GM12892 (cell line): ENCODE measurements at places on chromosomes 1 and 21.
A peak's percentile ranks its signal among the peaks of the same experiment; 100 is the strongest.

GRCh38 chr1:12189328-12189682 is 22.5 kb downstream of the TNFRSF1B start:
- DNase-seq = no peak

- no peak for DNase-seq
Measured at GRCh38 chr1:16716691-16717335, 23.5 kb upstream of the RNU1-4 start.

DNA sequence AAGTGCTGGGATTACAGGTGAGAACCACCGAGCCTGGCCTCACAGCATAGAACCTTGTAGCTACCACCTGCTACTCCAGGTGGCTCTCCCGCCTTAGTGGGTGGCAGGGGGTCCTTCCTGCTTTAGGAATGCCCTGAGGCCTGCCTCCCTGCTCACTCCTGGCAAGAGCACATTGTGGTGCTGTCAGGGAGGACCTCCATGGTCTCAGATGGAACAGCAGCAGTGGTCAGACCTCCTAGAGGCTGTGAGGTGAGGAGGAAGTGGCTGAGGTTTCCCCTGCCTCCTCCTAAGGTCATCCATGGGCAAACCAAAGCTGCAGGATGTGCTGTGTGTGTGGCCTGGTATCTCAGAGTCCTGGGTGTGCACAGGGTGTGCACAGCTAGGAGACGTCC is 6.7 kb downstream of the SOX13 start:
- no peak for DNase-seq

- DNase-seq = no peak
Measured at GRCh38 chr1:203444171-203444576, 31.4 kb upstream of the PRELP start.

DNA sequence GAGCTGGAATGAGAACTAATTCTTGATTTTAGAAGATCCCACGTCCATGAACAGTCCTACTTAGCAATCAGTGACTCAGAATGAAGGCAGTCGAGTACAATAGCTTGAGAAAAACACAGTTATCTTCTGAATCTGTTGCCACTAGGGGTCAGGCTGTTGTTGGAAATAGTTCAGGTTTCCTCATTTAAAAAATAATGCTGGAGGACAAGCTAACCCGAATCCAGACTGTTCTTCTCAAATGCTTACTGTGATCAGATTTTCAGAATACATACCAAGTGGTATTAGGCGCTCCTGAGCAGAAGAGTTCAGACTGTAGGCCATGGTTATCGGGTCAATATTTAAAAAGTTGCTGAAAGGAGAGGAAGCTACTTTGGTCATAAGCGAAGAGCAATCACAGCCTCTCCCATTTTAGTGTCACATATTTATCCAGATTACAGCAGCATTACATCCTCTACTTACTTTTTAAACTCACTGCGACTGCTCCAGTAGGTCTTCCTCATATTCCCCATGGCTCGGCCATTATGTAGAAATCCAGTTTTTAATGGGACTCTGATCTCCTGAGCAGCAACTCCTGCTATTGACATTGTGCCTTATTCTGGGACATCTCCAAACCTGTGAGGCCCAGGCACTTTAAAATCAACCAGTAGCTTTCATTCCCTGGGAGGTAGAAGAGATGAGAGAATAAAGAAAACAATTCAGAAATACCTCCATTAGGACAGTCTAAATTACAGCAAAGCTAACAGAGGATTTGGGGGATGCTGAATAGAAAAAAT is 10.9 kb downstream of the ERRFI1 start:
- no peak for DNase-seq

- no peak for DNase-seq
Measured at GRCh38 chr21:14567331-14568279, 21.5 kb upstream of the SAMSN1 start.

GRCh38 chr1:65174585-65174984 is 26.6 kb downstream of the AK4 start:
- DNase-seq = peak; percentile 32

GRCh38 chr1:156721535-156721934 is 6.7 kb upstream of the METTL25B start:
- no peak for DNase-seq

GRCh38 chr1:209617047-209617673 is 33.6 kb downstream of the CAMK1G start:
- DNase-seq = no peak

DNA sequence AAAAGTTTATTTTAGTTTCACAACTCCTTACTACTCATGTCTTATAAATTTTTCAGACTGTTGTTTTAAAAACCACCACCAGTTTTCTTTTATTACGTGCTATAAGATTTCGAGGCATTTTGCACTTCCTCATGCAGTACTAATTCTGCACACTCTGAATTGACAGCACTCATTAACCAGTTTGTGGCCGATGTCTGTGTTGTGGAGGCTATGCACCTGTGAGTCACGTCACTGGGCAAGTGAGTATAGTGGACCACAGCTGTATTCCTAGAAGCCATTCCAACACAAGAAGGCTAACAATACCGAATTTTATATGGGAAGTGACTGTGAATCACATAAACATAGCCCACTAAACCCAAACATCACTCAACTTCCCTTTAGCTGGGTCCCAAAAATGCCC is 21.0 kb upstream of the SPATA6 start:
- no peak for DNase-seq

- no peak for DNase-seq
Measured at GRCh38 chr1:221611656-221612046, 130.2 kb downstream of the DUSP10 start.

DNA sequence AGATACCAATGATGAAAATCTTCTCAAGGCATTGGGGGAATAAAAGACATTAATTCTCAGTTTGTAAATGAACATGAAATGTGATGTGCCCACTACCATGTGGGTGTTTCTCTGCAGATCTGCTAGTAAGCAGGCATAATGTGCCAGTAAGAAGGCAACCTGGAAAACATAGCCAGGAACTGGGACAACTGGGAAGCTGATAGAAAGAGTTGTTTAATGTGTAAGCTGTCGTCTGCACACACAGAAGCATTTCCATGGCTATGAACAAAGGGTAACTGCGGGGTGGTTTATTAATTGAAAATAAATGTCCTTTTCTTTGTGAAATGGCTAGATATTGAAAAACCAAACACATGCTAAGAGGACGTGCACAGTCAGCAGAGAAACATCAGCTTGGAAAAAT is 52.0 kb downstream of the ZC3H11B start:
- no peak for DNase-seq

GRCh38 chr1:163039707-163040093 is 29.5 kb upstream of the RGS4 start:
- DNase-seq = no peak

- DNase-seq = no peak
Measured at GRCh38 chr1:53271446-53272090, 33.2 kb upstream of the MAGOH start.

- DNase-seq = no peak
Measured at GRCh38 chr1:20448671-20449071, 37.3 kb downstream of the CAMK2N1 start.

GRCh38 chr1:211420389-211420788 is 71.6 kb downstream of the RD3 start:
- no peak for DNase-seq

DNA sequence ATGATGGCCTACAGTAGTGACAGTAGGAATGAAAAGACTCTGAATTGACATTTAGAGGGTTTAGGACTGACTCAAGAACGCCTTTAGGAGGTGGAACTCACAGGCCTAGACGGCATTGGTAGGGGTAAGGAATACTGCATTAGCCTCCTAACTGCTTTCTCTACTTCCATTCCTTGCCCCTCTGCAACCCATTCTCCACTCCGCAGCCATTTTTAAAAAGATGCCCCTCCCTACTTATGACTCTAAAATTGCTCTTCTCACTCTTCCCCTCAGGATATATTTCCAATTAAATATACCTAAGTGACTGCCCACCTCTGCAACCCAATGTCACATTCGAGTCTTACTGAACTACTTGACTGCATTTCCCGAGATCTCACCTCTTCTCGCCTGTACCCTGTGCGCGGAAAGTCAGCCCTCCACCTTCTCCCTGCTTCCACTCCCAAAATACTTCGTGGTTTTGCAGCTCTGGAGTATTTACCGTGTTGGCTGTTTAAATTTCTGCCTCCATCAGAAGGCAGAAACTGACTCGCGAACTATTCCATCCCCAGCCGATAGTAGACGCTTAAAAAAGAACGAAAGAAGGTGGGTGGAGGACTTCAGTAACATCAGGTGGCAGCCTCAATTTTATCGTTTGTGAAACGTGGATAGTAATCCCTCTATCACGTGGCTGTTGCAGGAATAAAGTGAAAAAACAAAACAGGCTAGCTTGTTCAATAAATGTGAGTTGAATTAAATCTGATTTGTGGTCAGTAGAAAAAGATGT is 1.1 kb upstream of the YBX1 start:
- no peak for DNase-seq

- no peak for DNase-seq
Measured at GRCh38 chr1:111988743-111989453, 570 bp downstream of the KCND3 start.

GRCh38 chr1:167126811-167127210 is 32.9 kb downstream of the STYXL2 start:
- DNase-seq = no peak

DNA sequence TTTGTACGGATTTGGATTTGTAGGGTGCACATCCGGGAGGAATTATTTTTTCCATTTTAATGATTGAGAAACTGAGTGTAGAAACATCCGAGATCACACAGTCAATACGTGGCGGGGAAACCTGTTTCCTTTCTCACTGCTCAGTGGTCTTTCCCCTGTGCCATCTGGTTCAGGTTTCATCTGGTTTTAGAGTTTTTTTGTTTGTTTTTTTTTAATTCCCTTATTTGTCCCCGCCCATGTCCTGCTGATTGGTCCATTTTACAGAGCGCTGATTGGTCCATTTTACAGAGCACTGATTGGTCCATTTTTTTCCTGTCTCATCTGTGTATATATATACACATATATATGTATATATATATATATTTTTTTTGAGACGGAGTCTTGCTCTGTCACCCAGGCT is 6.0 kb downstream of the TRPM2 start:
- no peak for DNase-seq

DNA sequence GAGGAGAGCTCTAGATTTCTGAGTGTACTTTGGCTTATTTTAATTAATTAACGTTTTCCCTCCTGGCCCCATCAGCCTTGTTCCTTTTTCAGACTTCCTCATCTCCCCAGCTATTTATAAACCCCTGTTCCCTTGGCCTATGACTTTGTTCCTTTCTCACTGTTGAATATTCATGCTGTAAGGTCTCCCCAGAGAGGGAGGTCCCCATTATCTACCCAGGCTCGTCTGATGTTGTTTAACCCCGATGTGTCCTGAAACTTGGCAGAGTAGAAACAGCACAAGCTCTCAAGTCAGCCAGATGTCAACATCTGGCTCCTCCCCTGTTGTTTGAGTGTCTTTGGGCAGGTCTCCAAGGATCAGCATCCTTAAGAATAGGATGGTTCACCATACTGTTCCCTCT is 153.6 kb downstream of the HIVEP3 start:
- DNase-seq = no peak

DNA sequence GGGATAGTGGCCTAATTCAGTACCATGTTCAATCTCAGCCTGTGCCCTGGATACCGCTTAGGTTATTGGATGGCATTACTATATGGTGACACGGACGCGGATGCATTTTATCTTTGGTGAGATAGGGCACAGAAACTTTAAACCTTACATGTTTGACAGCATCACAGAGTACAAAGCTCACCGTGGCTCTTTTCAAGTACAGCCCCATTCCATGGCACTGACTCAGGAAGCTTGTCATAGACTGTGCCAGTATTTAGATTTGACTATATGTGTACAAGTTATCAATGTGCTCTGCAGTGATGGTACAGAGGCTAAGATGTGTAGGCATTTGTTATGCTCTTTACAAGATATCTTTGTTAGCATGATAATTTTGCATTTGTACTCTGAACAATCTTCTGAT is 169.0 kb downstream of the RYR2 start:
- DNase-seq = no peak

GRCh38 chr1:106254748-106255147 is 801.7 kb upstream of the PRMT6 start:
- no peak for DNase-seq

GRCh38 chr21:32367158-32367557 is 25.7 kb downstream of the URB1 start:
- no peak for DNase-seq

DNA sequence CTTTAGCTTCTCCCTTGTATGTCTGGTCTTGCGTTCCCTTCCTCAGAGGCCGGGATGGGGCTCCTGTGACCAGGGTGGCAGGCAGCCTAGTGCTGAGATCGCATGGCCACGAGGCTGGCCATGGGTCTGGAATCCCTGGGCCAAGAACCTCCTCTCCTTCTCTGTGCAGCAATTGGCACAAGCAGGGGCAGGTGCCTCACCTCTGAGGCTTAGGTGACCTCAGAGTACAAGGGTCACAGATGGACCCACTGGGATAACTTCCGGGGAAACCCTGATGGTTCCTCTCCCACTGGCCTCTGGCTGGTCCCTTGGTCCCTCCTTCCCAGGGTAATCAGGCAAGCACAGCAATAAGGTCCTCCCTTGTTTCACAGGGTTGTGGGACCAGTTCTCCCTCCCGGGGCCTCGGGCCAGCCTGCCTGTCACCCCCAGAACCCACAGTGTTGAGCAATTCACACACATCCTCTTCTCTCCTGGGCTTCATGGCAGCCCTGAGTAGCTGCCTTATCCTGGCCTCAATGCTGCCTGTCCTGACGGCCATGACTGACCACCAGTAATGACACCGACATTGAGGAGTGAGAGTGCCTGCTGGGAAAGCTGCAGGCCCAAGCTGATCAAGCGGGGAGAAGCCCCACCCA is 38.6 kb downstream of the BMP8A start:
- DNase-seq = no peak

DNA sequence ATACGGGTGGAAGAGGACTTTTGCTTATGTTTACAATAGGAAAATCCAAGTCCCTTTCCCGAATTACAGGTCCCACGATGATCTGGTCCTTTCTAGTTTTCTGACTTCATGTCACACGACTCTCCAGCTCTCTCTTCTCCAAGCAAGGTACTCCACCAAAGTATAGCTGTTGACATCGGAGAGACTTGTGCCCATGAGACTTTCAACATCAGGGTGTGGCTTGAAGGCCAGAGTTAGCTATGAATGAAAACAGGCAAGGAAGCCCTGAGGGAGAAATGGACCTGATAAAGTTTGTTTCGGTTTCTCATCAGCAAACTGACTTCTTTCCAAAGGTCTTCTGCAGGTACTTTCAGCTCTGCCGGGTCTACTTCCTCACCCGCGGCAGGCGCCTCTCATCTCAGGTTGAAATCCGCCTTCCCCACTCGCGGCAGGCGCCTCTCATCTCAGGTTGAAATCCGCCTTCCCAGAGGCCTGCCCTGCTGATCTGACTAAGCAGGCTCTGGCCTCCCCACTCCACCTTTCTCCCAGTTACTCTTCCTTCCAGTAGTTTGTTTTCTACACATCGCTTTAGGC is 2.1 kb upstream of the PER3 start:
- DNase-seq = no peak
